Fibroblast of skin of right quadriceps (primary cell): ENCODE measurements at places on chromosomes 7 and 10.

GRCh38 chr7:157952841-157953645 lies 616.2 kb downstream of the DNAJB6 start:
- DNase-seq: no peak

GRCh38 chr7:76310102-76310957 lies 7.9 kb downstream of the HSPB1 start:
- DNase-seq: no peak

GRCh38 chr7:151411551-151411950 lies 1.7 kb upstream of the WDR86 start:
- no peak for DNase-seq

- DNase-seq: peak; percentile 80
Observed at GRCh38 chr10:17257466-17258321, 29.7 kb downstream of the VIM start.

GRCh38 chr7:151987748-151988529 lies 31.7 kb downstream of the GALNTL5 start:
- peak; percentile 27 for DNase-seq

- DNase-seq: no peak
Observed at GRCh38 chr7:104341546-104341945, 13.1 kb downstream of the LHFPL3 start.

- DNase-seq: no peak
Observed at GRCh38 chr7:67429735-67430134, 433.1 kb downstream of the TYW1 start.

DNA sequence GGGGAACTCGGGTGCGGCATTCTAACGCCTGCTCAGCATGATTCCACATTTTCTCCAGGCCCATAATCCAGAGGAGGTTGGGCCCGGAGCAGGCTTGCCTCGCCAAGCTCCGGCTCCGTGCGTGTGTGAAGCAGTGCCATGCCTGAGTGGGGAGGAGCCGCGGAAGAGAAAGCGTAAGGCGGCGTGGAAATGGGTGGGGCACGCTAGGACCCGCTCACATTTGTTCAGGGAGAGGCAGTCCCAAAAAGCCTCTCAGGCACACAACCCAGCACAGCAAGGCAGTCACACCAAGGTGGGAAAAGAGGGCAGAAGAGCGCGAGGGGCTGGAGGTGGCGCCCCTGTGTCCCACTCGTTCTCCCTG lies 695 bp upstream of the VDAC2 start:
- DNase-seq: peak; percentile 78

GRCh38 chr7:104982308-104983075 lies 31.5 kb upstream of the KMT2E start:
- peak; percentile 70 for DNase-seq

GRCh38 chr10:131227163-131227740 lies 84.3 kb downstream of the TCERG1L start:
- no peak for DNase-seq

DNA sequence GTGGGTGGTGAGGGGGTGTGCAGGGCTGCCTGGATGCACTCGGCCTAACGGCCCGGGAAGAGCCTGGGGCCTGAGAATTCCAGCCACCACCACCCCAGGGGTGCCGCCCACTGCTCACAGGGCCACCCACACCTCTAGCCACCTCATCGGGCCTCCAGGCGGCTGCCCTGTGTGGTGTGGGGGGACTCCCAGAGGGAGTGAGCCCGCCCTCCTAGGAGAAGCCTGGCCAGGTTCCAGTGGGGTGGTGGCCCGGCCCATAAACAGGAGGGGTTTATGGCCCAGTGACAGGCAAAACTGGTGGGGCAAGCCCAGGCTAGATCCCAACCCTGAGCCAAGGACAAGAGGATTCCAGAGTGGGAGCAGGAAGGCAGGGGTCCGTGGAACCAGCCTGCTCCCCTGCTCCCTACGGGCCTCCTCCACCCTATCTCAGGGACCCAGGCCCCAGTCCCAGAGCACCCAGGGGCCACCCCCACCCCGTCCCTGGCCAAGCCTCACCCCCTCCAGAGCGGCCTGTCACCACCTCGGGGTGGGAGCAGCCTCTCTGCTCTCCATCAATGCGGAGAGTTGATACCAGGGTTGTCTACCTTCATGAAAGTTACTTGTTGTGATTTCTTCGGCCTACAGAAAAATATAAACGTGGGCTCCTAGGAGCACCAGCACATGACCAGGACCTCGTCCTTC lies 20.2 kb upstream of the PDGFA start:
- DNase-seq: peak; percentile 69

- DNase-seq: peak; percentile 67
Observed at GRCh38 chr7:131040467-131040932, 287.2 kb upstream of the MKLN1 start.

GRCh38 chr7:114539575-114539974 lies 125.0 kb downstream of the FOXP2 start:
- DNase-seq: peak; percentile 34

DNA sequence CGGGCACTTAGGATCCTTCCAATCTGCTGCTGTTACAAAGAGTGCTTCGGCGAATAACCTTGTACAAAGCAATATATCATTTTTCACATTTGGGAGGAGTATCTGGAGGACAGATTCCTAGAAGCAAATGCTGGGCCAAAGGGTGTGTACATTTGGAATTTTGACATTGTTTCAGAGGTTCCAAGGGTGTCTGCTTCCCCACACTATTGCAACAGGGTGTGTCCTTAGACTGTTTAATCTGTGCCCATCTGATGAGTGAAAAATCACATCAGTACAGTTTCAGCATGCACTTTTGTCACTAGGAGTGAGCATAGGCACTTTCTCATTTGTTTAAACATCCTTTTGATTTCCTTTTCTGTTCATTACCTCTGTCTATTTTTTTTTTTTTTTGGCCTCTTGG lies 8.6 kb upstream of the ELFN1 start:
- DNase-seq: no peak

DNA sequence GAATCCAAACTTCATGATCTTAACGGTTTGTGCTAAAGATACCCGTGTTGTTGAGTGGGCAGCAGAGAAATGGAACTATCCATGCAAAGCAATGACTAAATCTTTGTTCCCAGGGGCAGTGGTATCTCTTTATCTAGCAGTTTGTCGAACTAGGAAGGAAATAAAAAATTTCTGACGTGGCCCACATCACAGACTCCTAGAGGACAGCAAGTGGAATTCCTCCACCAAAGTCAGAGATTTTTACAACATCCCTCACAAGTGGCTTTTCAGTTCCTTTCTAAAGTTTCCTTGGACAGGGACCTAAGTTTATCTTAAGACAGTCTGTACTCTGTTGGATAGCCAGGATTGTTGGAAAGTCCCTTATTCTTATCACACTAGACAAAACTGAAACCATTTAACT lies 136.0 kb downstream of the RAPGEF5 start:
- no peak for DNase-seq

DNA sequence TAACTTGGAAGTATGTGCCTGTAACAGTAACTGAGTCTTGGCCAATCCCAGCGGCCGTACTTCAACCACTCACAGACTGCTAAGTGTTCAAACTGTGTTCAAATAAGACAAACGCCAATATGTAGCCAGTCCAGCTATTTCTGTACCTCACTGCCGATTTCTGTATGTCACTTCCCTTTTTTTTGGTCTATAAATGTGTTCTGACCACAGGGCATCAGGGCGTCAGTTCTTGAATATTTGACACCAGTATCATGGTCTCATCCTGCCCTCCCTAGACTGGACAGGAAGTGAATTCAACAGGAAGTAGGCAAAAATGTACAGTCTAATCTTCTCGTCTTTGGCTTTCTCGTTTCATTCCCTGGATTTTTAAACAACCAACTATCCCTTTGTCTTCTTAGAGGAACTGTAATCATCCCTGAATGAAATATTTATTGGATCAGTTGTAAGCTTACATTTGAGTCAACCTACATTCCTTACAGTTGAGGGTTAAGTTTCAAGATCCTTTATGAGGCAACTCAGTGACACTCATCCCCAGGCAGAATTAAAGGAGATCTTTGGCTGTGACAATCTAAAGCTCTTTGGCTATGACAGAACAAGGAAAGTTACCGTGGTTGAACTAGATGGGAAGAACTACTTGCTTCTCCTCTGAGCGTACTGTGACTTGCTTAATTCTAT lies 232.7 kb downstream of the NSUN6 start:
- no peak for DNase-seq

- no peak for DNase-seq
Observed at GRCh38 chr10:114399576-114399975, 4.7 kb downstream of the AFAP1L2 start.

GRCh38 chr10:114609518-114610426 lies 48.3 kb downstream of the ABLIM1 start:
- DNase-seq: no peak

GRCh38 chr10:34081347-34081743 lies 733.8 kb downstream of the PARD3 start:
- DNase-seq: no peak

- no peak for DNase-seq
Observed at GRCh38 chr10:53508197-53508596, 735.6 kb upstream of the MBL2 start.

GRCh38 chr7:129381710-129382484 lies 52.3 kb upstream of the STRIP2 start:
- DNase-seq: no peak

DNA sequence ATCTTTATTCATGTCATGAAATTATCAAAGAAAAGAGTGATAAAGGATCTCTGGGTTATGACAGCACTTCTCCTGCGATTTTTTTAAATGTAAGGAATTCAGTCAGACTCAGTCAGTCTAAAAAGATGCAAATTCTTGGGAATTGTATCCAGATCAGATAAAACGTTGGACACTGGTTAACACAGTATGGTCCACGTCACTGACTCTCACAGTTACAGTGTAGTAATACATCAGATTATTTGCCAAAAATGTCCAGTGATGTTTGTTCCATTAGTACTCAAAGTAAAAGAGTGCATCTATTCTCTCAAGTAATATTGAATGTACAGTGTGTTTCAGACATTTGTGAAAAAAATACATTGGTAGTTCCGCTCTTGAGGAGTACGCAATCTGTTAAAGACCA lies 224.5 kb downstream of the PCDH15 start:
- DNase-seq: no peak

- peak; percentile 96 for DNase-seq
Observed at GRCh38 chr10:33273295-33274002, 61.0 kb downstream of the NRP1 start.

GRCh38 chr10:74662635-74663034 lies 163.8 kb upstream of the KAT6B start:
- DNase-seq: no peak

DNA sequence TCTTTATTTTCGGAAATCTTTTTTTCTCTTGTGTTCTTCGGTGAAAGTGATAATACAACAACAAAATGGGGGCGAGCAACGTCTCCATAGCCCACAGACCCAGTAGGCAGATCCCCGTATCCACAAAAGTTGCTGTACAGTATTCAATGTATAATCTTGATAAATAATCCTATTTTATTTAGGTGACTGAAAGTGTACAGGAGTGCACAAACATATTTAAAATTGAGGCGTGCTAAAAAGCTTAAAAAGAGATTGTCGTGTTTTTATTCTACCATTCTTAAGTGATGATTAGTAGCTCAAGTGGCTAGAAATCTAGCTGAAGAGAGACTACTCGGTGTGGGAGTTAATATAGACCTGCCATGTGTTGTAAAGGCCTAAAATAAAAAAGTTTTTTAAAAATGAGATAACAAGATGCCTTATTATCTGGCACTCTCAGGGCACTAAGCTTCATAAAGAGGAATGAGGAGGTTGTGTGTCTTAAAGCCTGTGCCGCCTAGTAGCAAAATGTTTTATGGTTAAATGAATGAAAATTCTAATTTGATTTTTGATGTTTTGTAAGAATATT lies 1.6 kb downstream of the CAPZA2 start:
- no peak for DNase-seq

DNA sequence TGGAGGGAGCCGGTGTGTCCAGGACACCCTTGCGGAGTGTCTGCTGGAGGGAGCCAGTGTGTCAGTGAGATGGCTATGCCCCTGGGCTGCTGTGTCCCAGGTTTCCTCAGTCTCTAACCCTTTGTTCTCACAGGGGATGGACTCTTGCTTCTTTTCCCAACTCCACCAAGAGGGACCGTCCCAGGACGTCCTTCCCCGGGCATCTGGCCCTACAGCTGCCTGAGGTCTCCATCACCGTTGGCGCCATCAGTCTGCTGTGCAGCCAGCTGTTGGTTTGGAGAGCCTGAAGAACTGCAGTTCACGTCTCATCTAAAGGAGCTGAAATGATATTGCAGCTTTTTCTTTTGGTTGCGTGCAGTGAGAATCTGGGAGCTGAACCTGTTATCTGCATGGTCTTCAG lies 136.2 kb downstream of the VIPR2 start:
- DNase-seq: no peak

GRCh38 chr7:81355911-81356310 lies 413.9 kb downstream of the HGF start:
- DNase-seq: no peak

DNA sequence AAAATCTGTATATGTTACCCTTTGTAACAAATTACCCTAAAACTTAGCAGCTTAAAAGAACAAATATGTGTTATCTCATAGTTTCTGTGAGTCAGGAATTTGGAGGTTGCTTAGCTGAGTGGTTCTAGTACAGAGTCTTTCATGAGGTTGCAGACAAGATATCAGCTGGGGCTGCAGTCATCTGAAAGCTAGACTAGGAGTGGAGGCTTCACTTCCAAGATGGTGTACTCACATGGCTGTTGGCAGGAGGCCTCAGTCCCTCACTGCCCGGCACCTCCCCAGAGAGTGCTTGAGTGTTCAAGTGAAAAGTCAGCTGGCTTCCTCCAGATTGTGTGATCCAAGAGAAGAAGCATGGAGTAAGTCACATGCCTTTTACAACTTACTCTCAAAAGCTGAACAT lies 16.9 kb upstream of the GGCT start:
- DNase-seq: peak; percentile 11
